ENCODE measurements at places on chromosomes 5 and 9.
A peak's percentile ranks its signal among the peaks of the same experiment; 100 is the strongest.

GRCh38 chr5:120297616-120298015, 166.5 kb upstream of the PRR16 start:
- DNase-seq, result no peak

DNA sequence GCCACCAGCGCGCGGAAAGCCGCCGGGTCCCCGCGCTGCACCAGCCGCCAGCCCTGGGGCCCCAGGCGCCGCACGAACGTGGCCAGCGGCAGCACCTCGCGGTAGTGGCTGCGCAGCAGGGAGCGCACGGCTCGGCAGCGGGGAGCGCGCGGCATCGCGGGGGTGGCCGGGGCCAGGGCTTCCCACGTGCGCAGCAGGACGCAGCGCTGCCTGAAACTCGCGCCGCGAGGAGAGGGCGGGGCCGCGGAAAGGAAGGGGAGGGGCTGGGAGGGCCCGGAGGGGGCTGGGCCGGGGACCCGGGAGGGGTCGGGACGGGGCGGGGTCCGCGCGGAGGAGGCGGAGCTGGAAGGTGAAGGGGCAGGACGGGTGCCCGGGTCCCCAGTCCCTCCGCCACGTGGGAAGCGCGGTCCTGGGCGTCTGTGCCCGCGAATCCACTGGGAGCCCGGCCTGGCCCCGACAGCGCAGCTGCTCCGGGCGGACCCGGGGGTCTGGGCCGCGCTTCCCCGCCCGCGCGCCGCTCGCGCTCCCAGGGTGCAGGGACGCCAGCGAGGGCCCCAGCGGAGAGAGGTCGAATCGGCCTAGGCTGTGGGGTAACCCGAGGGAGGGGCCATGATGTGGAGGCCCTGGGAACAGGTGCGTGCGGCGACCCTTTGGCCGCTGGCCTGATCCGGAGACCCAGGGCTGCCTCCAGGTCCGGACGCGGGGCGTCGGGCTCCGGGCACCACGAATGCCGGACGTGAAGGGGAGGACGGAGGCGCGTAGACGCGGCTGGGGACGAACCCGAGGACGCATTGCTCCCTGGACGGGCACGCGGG, at the start of gene TERT:
TSS of gene TERT (minus strand) at position 234 of the 815 bp plus-strand sequence. CDS start at position 155, 79 bp downstream.
- DNase-seq, result peak; percentile 82

- no peak for DNase-seq
These were observed 513.0 kb downstream of the MTRR start for GRCh38 chr5:8381972-8382371.

GRCh38 chr9:79104951-79105350, 466.8 kb upstream of the TLE4 start:
- no peak for DNase-seq

- DNase-seq, result no peak
These were observed 51.9 kb downstream of the ERBIN start for GRCh38 chr5:65978251-65978650.

DNA sequence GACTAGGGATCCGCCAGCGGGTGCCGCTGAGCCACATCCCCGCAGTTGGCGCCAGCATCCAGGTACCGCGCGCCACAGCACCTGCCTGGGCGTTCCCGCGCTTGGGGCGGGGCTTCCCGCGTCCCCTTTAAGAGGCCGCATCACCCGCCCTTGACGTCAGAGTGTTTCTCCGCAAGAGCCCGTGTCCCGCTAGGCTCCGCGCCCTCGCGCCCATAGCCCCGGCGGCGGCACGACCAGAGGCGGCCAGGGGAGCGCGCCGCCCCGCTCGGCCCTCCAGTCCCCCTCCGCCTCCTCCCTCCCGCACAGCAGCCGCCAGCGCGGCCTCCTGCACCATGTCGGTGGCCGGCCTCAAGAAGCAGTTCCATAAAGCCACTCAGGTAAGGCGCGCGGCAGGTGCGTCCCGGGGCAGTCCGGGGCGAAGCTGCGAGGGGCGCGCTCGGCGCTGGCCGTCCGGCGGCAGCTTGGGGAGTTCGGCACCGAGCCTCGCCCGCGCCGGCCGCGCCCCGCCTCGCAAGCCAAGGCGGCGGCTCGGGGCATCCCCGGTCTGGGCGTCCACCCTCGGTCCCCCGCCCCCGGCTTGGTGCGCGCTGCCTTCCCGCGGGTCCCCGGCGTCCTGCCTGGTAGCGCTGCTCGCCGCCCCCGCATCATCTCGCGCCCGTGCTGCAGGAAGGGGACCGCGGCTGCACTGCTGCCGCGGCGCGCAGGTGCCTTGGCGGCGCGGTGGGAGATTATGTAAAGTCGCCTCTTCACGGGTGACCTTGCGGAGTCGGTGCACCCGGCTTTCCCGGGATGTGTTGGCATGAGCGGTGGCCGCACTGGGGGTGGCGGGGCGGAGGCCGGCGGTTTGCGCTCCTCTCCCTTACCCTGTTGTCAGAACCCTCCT, at the start of gene SH3GL2:
TSS of gene SH3GL2 (plus strand) at position 156 of the 883 bp plus-strand sequence.
- DNase-seq, result no peak

GRCh38 chr5:119336262-119336661, 19.6 kb upstream of the TNFAIP8 start:
- DNase-seq, result no peak

DNA sequence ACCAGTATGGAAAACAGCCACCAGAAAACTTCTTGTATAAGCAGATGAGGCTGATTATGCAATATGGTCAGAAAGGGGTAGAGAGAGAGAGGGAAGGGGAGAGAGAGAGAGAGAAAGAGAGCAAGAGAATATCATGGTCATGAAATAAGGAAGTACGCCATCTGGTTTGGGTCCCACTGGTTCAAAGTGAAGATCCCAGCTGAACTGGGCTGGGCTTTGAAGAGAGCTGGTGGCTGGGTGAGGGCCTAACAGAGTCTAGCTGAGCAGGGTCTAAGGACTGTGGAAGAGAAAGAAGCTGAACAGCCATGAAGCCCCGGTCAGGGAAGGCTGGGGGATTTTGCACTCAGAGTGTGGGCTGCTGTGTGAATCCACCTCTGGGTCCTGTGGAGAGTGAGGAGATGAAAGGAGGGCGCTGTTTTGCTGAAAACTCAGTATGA, 14.6 kb downstream of the TRIM14 start:
- no peak for DNase-seq

Measured in lower leg skin (tissue), 4 donors.